ENCODE measurements at places on chromosomes 7 and 10.
A peak's percentile ranks its signal among the peaks of the same experiment; 100 is the strongest.

DNA sequence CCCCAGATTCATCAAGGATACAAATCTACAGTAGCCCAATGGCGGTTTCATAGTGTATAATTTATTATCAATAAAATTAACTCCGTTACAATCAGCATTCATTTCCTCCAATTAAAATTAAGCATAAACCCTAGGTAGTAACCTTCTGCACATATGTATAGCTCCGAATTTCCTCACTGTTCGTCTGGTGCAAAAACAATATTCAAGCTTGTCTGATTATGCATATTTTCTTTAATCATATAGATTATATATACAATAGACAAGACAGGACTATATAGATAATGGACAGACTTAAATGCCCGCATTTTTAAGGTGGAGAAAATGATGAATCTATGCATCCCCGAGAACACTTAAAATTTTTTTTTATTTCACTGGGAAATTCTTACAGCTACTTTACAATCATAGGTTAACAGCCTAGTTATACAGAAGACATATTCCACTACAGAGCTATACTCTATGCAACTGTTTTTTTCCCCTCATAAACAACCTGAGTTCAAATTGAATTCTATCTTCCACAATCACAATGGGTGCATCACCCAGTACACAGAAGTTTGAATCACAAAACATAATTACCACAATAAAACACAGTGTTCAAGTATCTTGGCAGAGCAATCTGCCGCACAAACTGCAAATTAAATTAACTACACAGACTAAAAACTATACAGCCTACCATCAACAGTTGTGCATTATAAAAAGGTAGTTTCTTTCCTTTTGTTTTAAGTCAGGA, 2.6 kb downstream of the HOXA9 start:
- DNase-seq, result no peak

GRCh38 chr7:28544453-28545117, 132.3 kb downstream of the CREB5 start:
- no peak for DNase-seq

DNA sequence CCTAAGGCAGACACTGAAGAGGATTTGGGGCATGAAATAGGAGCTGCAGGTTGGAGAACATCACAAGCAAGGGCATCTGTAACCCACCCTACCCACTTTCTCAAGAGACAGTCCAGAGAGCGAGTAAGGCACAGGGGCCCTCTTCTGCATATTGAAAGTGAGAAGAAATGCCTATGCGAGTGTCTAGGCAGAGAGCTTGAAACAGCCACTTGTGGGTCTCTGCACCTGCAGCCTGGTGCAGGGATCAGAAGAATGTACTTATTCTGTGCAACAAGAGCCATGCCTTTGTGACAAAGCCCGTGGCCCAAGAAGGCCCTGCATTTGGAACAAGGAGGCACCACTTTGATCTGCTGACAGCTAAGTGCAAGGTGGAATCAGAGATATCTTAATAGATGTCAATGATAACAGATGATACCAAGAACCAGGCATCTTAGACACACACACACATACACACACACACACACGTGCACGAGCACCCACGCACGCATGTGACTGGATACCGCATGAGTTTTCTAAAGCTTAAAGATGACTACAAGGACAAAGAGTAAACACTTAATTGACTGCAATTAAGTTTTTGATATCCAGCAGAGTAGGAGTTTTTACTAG, 89.3 kb downstream of the NPSR1 start:
- no peak for DNase-seq

DNA sequence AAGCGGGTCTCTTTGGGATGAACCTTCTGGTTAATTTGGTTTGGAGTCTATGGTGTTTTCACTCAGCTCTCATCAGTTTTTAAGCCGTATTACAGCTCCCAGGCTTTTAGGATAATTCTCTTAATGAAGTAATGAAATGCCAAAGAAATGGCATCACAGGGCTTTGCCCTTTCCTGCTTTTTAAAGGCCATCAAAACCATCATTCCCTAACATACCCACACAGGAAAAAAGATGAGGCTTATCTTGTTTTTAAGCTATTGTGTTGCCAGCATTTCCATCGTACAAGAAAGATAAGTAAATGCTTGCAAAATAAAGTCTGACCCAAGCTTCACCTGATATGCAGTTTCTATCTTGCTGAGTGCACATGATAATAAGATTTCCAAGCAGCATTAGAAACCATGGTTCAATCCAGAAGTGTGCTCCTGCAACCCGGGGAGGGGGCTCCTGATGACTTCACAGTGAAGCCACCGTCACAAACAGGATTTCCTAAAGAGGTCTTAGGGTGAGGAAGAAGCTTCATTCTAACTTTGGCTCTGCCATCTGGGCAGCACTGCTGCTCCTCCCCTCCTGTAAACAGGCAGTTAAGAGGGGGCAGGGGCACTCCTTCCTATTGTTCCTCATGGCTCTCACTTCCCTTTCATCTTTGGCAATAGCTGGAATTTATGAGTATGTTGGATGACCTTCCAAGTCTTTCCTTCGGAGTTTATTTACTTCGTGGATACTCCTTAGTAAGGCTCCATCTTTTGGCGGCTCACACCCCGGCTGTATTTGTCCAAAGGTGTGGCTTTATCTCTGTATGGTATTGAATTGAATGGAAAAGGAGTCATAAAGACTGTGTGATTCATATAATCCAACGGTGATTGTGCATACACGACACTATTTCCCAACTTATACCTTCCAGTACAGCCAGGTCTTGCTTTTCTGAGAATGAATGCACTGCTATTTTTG, 55.2 kb upstream of the FAM133B start:
- DNase-seq, result peak; percentile 42

All from left hindlimb (tissue), 1 donor.